Astrocyte (in vitro differentiated cells and primary cell): ENCODE measurements at places on chromosomes 3 and 15. TPM values are rescaled to one million over a fixed set of nuclear protein-coding genes. Genes with fewer than 3 reads are reported as not detected.

DNA sequence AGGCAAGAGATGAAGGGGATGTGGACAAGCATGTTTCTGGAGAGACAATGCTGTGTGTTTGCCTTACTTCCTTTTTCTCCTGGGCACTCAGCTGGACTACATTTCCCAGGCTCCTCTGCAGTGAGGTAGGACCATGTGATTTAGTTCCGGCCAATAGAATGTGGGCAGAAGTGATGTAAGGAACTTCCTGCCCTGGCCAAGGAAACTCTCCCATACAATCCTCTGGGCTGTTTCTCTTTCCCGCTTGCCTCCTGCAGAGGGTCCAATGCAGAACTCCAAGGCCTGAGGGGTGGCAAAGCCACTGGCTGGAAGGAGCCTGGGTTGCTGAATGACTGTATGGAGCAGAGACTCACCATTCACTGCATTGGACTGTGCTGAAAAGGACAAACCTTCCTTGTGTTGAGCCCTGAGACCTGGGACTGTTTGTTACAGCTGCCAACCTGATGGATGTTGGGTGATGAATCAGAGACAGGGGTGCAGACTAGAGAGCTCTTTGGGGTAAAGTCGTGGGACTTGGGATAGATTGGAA, 82.7 kb upstream of the SLC6A6 start:
- peak; percentile 65 for DNase-seq

DNA sequence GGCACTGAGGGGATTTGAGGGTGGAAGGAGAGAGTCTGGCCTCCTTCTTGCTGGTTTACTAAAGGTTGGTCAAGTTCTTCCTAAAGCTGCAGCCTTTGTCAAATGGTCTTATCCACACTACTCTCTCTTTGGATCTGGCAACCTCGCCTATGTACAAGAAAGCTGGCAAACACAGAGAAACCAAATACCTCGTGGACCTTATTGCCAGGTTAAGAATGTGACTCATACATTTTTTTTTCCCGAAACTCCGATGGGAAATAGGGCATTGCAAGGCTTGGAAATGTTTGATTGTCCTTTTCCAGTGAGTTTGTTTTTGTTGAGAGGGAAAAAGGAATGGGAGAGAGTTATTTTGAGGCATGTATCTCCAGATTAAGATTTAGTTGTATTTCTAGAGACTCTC, 13.9 kb downstream of the EOMES start:
- peak; percentile 20 for DNase-seq

DNA sequence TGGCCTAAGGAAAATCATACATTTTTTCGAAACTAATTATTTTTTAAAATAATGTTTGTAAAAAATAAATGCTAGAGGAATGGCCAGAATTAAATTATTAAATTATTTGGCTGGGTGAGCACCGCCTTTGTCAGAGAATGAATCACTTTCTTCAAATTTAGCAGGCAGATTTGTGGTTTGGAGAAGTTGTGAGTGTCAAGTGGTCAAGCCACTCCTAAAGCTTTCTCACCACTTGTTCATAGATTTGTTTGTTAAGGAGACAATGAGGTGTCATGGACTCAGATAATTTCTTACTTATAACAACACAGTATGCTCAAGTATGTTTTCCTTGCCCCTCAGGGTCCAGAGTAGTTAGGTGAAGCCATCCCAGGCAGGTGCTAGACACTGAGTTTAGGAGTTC, 196.2 kb downstream of the TUSC7 start:
- DNase-seq: peak; percentile 5

Gene RAD51
- 3.6 and 5.6 TPM in 2 replicates for total RNA-seq

GRCh38 chr3:43879166-43879565, 188.4 kb downstream of the ABHD5 start:
- DNase-seq: no peak

- DNase-seq: no peak
Measured at GRCh38 chr15:77818484-77819047, 185.9 kb upstream of the LINGO1 start.

DNA sequence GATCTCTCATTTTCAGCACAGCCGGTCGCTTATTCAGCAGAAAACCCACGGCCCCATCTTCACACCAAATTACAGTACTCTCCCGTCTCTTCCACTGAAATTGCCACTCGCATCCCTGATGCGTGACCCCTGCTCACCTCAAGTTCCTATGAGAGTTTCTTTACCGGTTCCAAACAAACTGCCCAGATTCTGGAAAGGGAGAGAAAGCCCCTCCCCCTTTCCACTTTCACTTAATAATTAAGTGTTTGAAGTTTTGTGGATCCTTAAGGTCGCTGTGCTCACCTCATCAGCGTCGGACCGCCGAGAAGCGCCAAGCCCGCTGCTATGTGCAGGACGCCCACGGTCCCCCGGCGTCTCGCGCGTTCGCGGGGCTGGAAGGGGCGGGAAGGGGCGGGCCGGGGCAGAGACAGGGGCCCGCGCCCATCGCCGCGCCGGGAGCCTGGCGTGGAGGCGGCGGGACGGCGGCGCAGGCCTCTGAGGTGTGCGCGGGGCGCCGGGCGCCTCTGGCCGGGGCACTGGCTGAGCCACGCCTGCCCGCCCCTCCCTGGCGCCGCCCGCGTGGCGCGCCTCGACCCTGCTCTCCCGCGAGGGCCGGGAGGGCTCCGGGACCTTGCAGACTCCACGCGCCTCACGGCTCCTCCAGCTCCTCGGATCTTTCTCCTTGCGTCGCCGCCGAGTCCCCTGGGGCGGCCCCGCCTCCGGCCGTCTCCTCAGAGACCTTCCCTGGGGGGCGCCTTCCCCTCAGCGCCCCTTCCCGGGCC, at the start of gene GPR156:
Gene GPR156 (minus strand): TSS at position 476 of the 761 bp plus-strand sequence. CDS start 41,124 bp downstream, outside the sequence.
- no peak for DNase-seq

Gene OR5K2
- total RNA-seq: not detected in 2 replicates

GRCh38 chr3:24683090-24683489, 188.4 kb upstream of the THRB start:
- DNase-seq: no peak

GRCh38 chr3:107651782-107652181, 129.0 kb downstream of the BBX start:
- no peak for DNase-seq

Gene KLF13
- total RNA-seq: 31.0 and 33.6 TPM in 2 replicates

Gene CCR3
- total RNA-seq: not detected in 2 replicates

Gene CELF6
- total RNA-seq: 0.41 TPM in 1 of 2 replicates, not detected in the other

Gene WDR72
- 0.14 and 0.31 TPM in 2 replicates for total RNA-seq

- no peak for DNase-seq
Measured at GRCh38 chr15:45802140-45802539, 167.3 kb downstream of the SQOR start.

Gene ABI3BP
- total RNA-seq: 1.1 and 2.1 TPM in 2 replicates

- DNase-seq: no peak
Measured at GRCh38 chr15:77380033-77380432, 39.9 kb downstream of the PEAK1 start.

Gene PCSK6
- total RNA-seq: 0.36 and 1.3 TPM in 2 replicates

Gene PIK3R4
- total RNA-seq: 22.2 and 26.4 TPM in 2 replicates

Gene CORO2B
- total RNA-seq: 6.2 and 7.4 TPM in 2 replicates

DNA sequence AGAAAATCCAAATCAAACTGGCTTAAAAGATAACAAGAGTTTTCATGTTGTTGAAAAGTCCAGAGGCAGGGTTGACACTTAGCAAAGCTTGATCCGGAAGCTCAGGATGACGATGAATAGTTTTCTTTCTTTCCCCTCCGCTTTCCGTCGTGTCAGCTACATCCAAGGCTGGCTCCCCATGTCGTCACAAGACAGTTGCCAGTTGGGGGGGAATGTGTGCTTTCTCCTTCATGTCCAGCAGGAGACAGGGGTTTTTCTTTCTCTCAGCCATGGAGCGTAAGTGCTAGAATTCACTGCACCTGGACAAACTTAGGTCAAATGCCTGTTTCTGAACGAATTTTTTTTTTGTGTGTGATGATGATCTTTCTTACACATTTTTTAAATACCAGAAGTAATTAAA, 273.8 kb upstream of the RGMA start:
- no peak for DNase-seq

DNA sequence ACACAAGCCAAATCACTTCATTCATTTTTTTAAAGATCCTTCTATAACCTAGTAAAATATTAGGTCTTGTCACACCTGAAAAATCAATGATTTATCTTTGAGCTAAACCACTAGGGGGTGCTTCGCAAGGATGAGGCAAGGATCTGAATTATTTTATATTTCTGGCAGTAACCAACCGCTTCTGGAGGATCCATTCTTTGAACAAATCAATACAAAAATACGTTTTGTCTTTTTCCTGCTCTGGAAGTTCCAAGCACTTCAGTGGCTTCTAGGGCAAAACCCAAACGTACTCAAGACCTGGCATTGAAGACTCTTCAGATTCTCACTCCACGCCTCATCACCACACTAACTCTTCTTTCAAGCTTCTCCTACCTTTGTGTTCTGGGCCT, 486 bp downstream of the LSG1 start:
- no peak for DNase-seq

Gene CKMT1B
- 0.72 and 0.89 TPM in 2 replicates for total RNA-seq

Gene WNT5A
- 45.8 and 66.2 TPM in 2 replicates for total RNA-seq

Gene RBP2
- total RNA-seq: not detected in 2 replicates

DNA sequence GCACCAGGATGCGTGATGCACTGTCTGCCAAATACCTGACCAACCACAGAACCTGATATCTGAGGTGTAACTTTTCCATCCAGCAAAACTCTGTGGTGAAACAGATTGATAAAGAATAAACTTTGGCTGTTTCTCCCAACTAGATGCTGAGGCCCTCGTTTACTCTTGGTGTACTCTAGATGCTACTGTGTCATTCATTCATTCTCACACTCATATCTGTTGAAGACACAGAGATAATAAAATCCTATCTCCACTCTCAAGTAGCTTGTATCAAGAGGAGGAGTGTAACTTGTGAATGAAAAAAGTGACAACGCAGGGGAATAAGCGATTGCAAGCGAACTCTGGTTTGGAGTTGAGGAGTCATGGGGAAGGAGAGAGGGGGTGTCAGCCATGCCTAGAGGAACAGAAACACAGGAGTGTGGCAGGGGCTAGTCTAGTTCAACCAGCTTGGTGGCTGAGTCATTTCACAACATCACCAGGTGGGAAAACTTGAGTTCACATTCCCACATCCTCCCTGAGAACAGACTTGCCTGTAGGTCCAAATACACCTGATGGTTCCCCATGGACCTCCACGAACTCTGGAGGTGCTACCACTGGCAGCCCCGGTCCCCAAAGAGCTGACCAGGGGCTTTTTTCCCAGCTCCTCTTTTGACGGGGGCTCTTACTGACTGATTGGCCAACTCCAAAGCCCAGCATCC, 73.3 kb upstream of the SNRK start:
- no peak for DNase-seq

DNA sequence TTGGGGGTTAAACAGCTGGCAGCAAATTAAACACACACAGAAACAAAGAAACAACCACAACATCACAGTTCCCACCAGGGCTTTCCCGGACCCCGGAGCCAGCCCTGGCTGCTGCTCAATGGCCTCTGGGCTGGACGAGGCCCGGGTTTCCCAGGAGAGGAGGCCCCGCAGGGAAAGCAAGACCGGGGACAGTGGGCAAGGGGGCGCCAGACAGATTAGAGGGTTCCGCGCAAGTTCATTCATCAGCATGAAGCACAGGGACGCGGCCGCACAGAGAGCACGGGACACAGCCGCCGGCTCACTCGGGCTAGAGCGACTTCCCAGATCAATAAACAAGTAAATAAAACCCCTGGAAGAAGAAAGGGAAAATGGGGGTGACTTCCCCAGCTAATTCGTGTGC, 66.4 kb upstream of the RPL32 start:
- no peak for DNase-seq

Gene AHSG
- total RNA-seq: not detected in 2 replicates
